Activated gamma-delta T cell (primary cell): ENCODE measurements at places on chromosomes 12 and 14.
A peak's percentile ranks its signal among the peaks of the same experiment; 100 is the strongest.

- no peak for DNase-seq
Observed at GRCh38 chr14:91108941-91109611, 4.8 kb upstream of the DGLUCY start.

DNA sequence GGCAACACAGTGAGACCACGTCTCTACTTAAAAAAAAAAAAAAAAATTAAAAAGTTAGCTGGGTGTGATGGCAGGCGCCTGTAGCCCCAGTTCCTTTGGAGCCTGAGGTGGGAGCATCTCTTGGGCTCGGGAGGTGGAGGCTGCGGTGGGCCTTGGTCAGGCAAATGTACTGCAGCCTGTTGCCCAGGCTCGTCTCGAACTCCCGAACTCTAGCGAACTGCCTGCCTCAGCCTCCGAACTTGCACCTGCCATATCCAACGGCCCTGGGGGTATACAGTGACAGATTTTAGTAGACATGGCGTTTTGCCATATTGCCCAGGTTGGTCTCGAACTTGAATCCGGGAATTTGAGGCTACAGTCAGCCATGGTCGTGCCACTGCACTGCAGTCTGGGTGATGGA, 195.4 kb downstream of the ALG10 start:
- no peak for DNase-seq

DNA sequence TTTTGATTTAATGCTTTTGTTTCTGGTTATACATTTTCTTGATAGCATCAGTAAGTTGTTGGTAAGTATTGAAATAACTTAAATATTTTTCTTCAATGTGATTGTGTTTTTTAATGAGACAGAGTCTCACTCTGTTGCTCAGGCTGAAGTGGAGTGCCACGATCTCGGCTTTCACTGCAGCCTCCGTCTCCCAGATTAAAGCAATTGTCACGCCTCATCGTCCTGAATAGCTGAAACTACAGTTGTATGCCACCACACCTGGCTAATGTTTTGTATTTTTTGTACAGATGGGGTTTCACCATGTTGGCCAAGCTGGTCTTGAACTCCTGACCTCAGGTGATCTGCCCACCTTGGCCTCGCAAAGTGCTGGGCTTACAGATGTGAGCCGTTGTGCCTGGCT, 78.8 kb downstream of the FGD4 start:
- no peak for DNase-seq

DNA sequence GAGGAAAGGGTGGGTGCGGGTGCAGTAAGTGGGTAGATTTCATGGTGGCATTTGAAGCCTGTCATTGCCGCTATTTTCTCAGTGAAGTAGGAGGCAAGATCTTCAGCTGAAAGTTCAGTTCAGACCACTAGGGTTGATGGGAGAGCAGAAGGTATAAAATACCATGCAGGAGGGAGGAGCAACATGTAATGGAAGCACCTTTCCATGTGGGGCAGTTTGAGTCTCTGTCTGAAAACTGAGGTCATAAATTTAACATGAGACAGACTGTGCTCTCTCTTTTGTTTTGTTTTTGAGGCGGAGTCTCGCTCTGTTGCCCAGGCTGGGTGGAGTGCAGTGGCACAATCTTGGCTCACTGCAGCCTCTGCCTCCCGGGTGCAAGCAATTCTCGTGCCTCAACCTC, 22.7 kb downstream of the LRRC74A start:
- no peak for DNase-seq

GRCh38 chr14:39175445-39176262, 600 bp downstream of the PNN start:
- peak; percentile 34 for DNase-seq
